Fibroblast of pulmonary artery (primary cell): ENCODE measurements at places on chromosomes 12 and 14.

- DNase-seq, result peak; percentile 67
These were observed 64.1 kb upstream of the TSPAN11 start for GRCh38 chr12:30862486-30862885.

GRCh38 chr12:42582050-42582449, 7.5 kb downstream of the PRICKLE1 start:
- DNase-seq, result no peak

DNA sequence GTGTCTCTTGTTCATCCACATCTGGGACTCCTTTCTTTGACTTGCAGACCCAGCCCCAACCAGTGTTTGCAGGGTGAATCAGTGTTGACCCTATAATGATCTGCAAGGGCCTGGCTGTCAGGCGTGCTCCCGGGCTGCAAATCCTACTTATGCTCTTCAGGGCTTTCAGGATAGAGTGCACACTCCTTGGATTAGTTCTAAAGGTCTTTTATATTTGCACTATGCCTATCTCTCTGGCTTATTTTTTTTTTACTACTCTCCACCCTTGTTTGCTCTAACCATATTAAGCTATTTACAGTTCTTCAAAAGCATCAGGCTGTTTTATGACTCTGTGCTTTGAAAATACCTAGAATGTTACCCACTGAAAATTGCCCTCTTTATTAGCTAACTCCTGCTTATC, 4.3 kb upstream of the PRICKLE1 start:
- DNase-seq, result no peak

GRCh38 chr12:68327896-68328295, 4.3 kb downstream of the MDM1 start:
- DNase-seq, result no peak

- peak; percentile 65 for DNase-seq
These were observed 36.8 kb upstream of the TUBA1A start for GRCh38 chr12:49225576-49226166.

DNA sequence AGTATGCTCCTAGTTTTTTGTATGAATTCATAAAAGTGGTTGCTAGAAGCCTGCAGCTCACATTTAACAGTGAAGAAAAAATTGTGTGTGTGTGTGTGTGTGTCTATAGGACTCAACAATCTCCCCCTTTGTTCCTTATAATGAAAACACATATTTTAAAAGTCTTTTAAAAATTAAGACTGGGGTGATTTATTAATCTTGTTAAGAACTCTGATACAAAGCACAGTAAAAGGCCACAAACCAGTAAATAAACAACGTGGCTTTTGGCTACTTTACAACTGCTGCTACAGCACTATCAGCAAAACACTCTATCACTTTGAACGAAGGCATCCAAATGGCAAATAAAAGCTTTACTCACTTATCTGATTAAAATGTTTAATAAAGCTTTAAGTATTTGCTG, 594 bp upstream of the VCPKMT start:
- no peak for DNase-seq

DNA sequence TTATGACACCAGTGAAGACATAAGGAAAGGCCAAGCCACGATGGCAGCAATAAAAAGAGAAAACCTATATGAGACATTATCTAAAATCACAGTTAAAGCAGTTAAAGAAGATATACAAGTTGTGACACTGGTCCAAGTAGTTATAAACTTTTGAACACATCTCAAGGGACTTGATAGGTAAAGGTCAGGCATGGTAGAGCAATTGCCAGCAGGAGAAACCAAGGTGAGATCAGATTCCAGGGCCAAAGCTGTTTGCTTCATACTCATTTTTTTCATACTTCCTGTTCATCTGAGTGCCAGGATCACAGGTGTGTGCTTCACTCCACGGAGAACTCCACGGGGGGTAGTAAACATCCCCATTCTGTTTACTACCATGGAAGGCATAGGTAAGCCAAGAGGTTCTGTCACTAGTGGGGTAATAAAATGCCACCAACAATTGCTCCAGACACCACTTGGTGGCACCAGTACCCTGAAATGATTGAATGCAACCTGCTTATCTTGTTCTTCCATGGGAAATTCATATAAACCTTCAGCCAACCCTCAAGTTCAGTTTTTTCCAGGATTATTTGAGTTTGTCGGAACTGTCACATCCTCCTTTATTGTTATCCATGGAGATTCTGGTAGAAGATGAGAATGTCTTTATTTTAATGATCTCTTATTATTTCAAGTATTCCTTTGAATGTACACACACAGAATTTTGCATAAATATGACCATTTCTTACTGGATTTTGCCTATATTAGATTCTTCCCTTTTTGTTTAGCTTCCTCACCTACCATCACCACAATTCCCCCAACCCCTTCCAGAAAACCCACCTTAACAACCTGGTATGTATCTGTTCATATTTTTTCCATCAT, 59.2 kb upstream of the TSPAN8 start:
- peak; percentile 46 for DNase-seq

- no peak for DNase-seq
These were observed 8.5 kb downstream of the MYH6 start for GRCh38 chr14:23399591-23399990.
